Glomerular endothelial cell (primary cell): ENCODE measurements at places on chromosomes 2 and 18. TPM values are rescaled to one million over a fixed set of nuclear protein-coding genes. Genes with fewer than 3 reads are reported as not detected.

The TWIST2 gene
- total RNA-seq = 4.8 and 7.2 TPM in 2 replicates

The FBXO36 gene
- total RNA-seq = 1.9 and 4.1 TPM in 2 replicates

The RIT2 gene
- not detected in 2 replicates for total RNA-seq

The UNC80 gene
- total RNA-seq = 0.06 TPM in 1 of 2 replicates, not detected in the other

DNA sequence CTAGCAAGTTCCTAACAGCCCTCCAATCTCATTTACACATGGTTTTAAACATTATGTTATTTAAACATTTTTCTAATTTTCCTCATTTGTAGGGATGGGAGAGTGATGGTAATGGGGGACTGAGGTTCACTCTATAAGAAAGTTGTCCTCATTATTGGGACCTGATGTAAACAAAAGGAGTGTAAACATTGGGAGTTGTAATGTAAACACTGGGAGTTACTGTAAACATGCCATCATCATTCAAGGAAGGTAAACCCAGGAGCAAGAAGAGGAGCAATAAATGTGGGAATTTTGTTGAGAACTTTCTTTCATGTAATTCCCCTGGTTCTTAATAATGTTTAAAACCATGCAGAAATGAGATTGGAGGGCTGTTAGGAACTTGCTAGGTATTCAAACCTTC lies 17.8 kb downstream of the RFTN2 start:
- no peak for DNase-seq

GRCh38 chr2:240277807-240278522 lies 137.5 kb upstream of the OTOS start:
- DNase-seq = no peak
